ENCODE measurements at places on chromosomes 7 and 10.

GRCh38 chr10:52951824-52952223 is 179.2 kb upstream of the MBL2 start:
- DNase-seq = peak; percentile 71

DNA sequence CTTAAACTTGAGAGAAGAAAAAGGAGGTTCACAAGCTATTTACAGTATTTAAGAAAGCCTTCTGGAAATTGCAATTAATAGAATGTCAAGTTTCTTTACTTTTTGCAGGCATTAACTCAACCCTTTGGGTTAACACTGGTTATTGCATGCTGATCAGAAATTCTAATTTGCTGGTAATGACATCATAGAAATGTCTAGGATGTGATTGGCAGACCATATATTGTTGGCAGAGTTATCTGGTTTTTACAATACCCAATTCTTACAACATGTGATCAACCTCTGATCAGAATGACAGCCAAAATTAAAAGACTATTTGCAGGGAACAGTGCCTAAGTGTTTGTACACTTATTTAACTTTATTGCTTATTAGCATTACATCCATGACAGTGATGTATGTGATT is 1.6 kb upstream of the CASD1 start:
- DNase-seq = no peak

- no peak for DNase-seq
Measured at GRCh38 chr7:89989454-89989853, 164.8 kb upstream of the STEAP1 start.

DNA sequence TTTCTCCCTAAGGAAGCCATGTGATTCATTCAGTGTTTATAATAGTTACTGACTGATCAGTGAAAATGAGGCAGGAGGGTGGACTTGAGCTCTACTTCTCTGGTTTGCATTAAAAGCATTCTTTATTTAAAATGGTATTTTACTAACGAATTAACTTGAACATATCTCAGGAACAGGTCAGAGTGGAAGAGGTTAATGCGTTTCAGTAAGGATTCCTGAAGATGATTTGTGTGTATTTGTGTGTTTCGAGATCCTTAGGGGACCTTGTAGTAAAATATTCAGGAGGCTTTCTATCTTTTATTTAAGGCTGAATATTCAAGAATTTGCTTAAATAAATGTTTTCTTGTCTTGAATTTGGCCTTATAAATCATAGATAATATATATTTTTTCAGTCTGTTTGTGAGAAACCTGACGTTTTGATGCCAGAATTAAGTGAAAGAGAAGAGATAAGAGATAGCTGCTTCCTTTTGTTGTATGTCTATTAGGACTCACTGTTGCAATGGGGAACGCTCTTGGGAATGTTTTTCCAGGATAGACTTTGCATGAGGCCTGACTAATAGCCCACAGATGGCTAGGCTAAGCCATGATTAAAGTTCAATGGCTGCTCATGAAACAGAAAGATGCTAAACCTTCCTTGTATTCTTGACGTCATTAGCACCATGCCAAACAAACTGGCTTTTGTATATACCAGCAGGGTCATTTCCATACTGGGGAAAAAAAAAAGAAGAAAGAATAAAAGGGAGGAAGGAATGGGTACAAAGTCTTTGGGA is 93.8 kb upstream of the MTPN start:
- no peak for DNase-seq

DNA sequence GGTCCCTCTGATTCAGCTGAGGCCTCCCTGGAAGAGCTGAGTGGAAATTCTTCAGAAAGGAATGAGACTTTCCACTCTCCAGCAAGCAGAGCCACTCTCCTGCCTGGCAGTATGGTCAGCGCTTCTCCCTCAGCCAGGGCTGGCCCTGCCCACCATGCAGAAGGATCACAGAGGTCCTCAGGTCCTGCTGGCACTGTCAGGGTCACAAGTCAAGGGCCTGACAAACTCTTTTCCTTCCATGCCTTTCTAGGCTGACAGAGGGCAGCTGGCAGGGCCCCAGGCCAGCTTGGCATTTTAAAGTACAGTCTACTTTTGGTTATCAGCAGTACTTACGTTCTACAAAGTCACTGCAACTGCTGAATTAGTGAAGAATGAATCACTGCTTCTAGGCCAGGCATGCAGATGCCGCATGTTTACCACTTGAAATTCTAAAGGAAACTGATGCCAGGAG is 119.3 kb upstream of the FRMD4A start:
- no peak for DNase-seq

DNA sequence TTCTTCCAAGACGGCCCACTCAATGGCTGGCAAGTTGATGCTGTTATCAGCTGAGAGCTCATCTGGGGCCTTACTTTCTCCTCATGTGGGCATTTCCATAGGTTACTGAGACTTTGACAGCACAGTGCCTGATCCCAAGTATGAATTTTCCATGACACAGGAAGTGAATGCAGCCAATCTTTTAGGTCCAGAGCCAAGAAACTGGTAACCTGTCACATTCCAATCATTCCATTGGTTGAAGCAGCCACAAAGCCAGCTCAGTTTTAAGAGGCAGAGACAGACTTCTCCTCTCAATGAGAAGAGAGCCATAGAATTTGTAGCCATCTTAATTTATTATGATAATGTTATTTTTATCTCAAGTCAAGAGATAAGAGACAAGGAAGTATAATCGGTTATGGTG is 775.5 kb downstream of the CNTNAP2 start:
- DNase-seq = no peak

GRCh38 chr7:25014756-25015155 is 34.8 kb upstream of the OSBPL3 start:
- DNase-seq = no peak

DNA sequence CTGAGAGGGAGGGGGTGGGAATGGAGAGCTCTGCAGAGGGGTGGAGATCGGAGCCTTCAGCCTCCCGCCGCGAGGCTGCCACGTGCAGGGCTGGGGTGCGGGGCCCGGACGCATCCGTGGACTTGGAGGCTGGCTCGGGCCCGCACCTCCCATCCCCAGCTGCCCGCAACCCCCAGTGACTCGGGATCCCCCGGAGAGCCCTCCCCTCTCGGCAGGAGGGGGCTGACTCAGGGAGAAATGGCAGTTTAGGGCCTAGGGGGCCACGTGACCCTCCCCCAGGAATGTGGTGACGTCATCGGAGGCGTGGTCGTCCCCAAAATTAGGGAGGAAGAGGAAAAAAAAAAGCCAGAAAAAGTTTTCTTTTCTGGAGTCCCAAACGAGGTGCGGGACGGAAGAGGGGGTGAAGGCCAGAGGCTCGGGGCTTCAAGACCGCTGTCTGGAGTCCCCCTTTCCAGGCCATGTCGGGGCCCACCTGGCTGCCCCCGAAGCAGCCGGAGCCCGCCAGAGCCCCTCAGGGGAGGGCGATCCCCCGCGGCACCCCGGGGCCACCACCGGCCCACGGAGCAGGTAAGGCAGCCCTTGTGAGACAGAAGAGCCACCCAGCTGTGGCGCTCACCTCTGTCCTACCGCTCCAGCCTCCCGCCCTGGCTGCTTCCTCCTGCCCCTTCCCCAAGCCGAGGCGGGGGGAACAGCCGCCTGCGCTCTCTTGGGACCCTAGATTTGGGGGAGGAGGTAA is at the start of gene TRIP6:
TRIP6 (plus strand) TSS at position 348 of the 736 bp plus-strand sequence; CDS start at position 459, 111 bp downstream.
- peak; percentile 97 for DNase-seq

Data from posterior vena cava (tissue), 2 donors.